ENCODE measurements at places on chromosomes 3 and 15.

- DNase-seq = no peak
These were observed 259.9 kb downstream of the IL20RB start for GRCh38 chr3:137217733-137218132.

DNA sequence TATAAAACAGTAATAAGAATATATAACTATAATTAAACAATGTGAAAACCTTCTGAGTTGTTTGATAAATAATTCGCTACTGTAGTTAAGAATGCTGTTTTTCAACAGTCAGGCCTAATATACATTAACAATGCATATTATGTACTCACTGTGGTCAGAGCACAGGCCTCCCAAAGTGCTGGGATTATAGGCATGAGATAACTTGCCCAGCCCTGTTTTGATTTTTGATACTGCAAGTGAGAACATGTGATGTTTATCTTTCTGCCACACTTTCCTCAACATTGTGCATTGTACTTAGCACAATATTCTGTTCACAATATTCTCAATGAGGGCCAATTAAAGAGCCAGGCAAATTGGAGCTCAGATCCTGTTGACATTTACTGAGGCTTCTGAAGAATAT, 274.5 kb upstream of the RARB start:
- DNase-seq = no peak

- DNase-seq = no peak
These were observed 603.7 kb upstream of the CFAP20DC start for GRCh38 chr3:59653405-59654122.

DNA sequence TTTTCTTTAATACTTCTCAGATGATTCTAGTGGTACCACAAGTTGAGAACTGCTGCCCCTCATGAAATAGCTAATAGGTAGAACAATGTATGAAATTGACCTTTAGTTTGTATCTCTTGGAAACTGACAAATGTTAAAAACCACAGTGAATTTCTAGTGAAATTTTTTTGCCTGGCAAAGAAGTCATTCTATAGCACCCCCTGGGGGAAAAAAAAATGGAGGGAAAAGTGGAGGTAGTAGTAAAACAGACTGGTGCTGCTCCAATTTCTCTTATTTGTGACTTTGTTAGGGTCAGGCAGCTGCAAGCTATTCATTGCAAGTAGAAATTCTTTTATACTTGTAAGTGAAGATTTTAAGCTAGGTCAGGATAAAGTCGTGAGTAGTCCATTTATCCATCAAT, 605.0 kb downstream of the NLGN1 start:
- DNase-seq = no peak

DNA sequence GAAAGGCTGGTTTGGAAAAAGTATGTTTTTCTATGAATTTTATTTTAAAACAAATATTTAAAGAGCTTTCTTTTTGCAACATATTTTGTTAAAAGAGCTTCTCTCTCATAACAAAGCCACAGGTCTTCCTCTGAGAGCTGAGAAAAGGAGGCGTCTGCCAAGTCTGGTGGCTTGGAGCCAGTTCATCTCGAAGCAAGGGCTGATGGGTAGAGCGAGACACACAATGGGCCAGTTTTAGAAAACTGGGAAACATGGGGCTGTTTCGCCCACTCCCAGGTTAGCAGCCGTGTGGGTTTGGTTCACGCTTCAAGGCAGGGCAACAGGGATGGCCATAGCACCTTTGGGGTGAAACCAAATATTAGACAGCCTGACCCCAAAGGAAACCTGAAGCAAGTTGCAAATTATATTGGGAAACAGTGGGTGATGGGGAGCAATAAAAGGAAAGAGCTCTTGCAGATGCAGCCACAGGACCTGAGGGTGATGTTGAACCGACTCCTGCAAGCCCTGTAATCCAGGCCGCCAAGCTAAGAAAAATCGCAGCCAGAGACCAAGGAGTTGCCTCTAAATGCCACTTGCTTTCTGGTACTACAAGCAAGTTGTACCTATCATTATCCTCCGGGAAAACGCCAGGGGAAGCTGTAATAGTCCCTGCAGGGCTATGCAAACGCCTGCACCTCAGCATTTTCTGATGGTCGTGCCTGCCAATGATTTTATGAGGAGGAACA, 88.4 kb upstream of the GALNT15 start:
- no peak for DNase-seq

- no peak for DNase-seq
These were observed 18.8 kb upstream of the PLXND1 start for GRCh38 chr3:129625072-129625874.

DNA sequence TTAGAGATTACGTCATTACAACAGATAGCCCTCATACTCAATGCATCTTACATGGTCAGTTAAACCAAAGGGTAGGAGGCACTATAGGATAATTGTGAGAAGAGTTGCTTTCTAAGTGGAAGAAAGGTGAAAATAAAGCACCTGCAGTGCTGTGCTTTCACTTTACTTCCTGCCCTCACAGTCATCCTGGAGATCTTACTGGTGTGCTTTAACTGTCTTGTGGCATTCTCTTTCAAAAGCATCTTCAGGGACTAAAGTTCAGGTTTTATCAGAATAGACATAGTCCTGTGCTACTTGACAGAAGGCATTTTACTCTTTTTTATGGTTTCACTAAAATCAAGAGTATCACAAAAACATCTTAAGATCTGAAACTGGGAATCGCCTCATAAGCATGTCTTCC, 286.6 kb downstream of the ZBTB20 start:
- DNase-seq = no peak

DNA sequence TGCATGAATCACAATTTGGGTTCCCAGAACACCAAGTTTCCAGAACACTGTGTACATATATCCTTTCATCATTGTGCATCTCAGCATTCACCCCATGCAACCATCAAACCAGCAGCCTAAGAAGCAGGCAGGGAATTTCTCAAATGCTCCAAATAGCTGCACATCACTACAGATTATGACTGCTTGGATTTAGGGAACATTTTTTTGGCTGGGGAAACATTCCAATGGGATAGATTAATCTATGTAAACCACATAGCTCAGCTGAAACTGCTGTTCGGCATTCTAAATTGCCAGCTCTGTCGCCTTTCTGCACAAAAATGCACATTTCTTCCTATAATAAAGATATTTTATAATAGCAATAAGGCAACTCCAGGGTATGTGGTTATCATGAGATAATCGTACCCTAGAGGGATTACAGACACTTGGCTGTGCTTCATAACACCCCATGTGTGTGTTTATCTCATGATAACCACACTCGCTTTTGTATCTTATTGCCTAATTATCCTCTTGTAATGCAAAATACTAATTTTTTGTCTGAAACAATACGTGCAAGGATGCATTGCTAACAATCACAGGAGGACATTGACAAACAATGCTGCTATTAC, 483.7 kb upstream of the DPH6 start:
- no peak for DNase-seq

GRCh38 chr3:171347301-171348039, 112.7 kb downstream of the TNIK start:
- DNase-seq = no peak

DNA sequence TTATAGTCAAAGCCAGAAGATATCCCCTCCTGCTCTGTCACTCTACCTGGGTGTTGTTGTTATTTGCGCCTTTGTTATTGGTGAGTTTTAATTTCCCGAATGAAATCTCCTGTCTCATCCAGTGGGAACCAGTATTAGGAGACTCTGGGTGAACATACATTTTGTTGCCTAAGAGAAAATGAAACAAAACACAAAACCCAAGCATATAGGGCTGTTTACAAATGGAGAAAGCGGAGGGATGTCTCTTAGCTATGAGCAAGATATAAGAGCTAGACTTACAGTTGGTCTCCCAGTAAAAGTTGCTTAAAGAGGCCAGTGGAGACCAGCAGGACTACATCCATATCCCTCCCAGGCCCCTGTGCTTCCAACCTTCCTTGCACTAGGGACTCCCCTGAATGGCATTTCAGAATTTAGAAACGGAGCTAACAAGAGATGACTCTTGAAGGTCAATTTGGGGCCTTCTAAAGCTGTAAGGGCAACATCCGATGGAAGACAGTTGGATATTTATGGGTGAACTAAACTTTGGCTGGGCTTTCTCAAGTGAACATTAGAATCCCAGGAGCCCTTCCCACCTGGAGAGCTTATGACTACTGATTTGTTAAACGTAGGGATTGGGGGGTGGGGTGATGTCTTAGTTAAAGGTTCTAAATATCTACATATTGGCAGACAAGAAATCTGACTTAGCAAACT, 2.7 kb downstream of the EOMES start:
- no peak for DNase-seq

All from stimulated activated CD8-positive, alpha-beta memory T cell treated with anti-CD3 and anti-CD28 coated beads, Interleukin-4, amount 100 ng/mL, for 4 hours (primary cell).